Esophagus (tissue), 2 donors: ENCODE measurements at places on chromosomes 7 and 10. TPM values are rescaled to one million over a fixed set of nuclear protein-coding genes. Genes with fewer than 3 reads are reported as not detected.

HOXA5 gene
- polyA plus RNA-seq: 1.7 TPM

TFEC gene
- polyA plus RNA-seq: 0.16 TPM

CAMK2B gene
- 1.2 TPM for polyA plus RNA-seq

PRTFDC1 gene
- polyA plus RNA-seq: 1.0 TPM

NUDT1 gene
- 41.0 TPM for polyA plus RNA-seq

ZNF488 gene
- polyA plus RNA-seq: 0.81 TPM

CCL24 gene
- not detected for polyA plus RNA-seq

HOXA9 gene
- 0.49 TPM for polyA plus RNA-seq

RAB19 gene
- not detected for polyA plus RNA-seq

GCK gene
- 0.18 TPM for polyA plus RNA-seq

SKIDA1 gene
- polyA plus RNA-seq: 0.22 TPM

PLEKHS1 gene
- polyA plus RNA-seq: 0.08 TPM

SGCE gene
- 2.2 TPM for polyA plus RNA-seq

COPS6 gene
- polyA plus RNA-seq: 86.7 TPM

VPS26A gene
- 33.1 TPM for polyA plus RNA-seq

DRGX gene
- not detected for polyA plus RNA-seq

ANAPC16 gene
- polyA plus RNA-seq: 80.2 TPM

CAMK1D gene
- 5.6 TPM for polyA plus RNA-seq

GBX1 gene
- not detected for polyA plus RNA-seq

SPDYE6 gene
- polyA plus RNA-seq: not detected

IFIT1B gene
- not detected for polyA plus RNA-seq

CNOT4 gene
- polyA plus RNA-seq: 6.9 TPM

STEAP4 gene
- polyA plus RNA-seq: 6.2 TPM

PAPOLB gene
- not detected for polyA plus RNA-seq

SLC18A2 gene
- polyA plus RNA-seq: 0.39 TPM

CYP3A7 gene
- polyA plus RNA-seq: not detected

FOXI2 gene
- polyA plus RNA-seq: 0.45 TPM

POLR3A gene
- polyA plus RNA-seq: 3.4 TPM

CPA1 gene
- polyA plus RNA-seq: 0.20 TPM

ATOH7 gene
- not detected for polyA plus RNA-seq

PON1 gene
- not detected for polyA plus RNA-seq

PTPN20 gene
- 2.3 TPM for polyA plus RNA-seq

SORBS1 gene
- 66.3 TPM for polyA plus RNA-seq

TEX36 gene
- polyA plus RNA-seq: not detected

SLC37A3 gene
- polyA plus RNA-seq: 11.7 TPM

HECW1 gene
- 0.47 TPM for polyA plus RNA-seq

MKX gene
- 0.99 TPM for polyA plus RNA-seq

SFTPA1 gene
- polyA plus RNA-seq: 0.57 TPM

LEP gene
- polyA plus RNA-seq: 0.02 TPM

CALML3 gene
- 330 TPM for polyA plus RNA-seq

OR6B1 gene
- not detected for polyA plus RNA-seq

SPDYE2 gene
- 0.05 TPM for polyA plus RNA-seq

CLRN3 gene
- not detected for polyA plus RNA-seq

CFAP69 gene
- polyA plus RNA-seq: 1.4 TPM

TUBAL3 gene
- 0.20 TPM for polyA plus RNA-seq

SPRN gene
- polyA plus RNA-seq: 0.33 TPM

TMEM270 gene
- polyA plus RNA-seq: not detected

TSPAN13 gene
- polyA plus RNA-seq: 13.6 TPM

SPDYE8 gene
- not detected for polyA plus RNA-seq

SORCS1 gene
- 0.34 TPM for polyA plus RNA-seq

ZNF716 gene
- polyA plus RNA-seq: not detected
